ENCODE measurements at places on chromosomes 16 and 17. TPM values are rescaled to one million over a fixed set of nuclear protein-coding genes. Genes with fewer than 3 reads are reported as not detected.
A peak's percentile ranks its signal among the peaks of the same experiment; 100 is the strongest.

SPIRE2 gene
- 9.5 TPM for total RNA-seq

ENPP7 gene
- total RNA-seq = not detected

APOH gene
- 29.6 TPM for total RNA-seq

MT1G gene
- 23.7 TPM for total RNA-seq

TBC1D3K gene
- total RNA-seq = not detected

TBC1D3 gene
- not detected for total RNA-seq

CACNG5 gene
- not detected for total RNA-seq

FOXF1 gene
- total RNA-seq = 46.4 TPM

SCNN1G gene
- 14.8 TPM for total RNA-seq

GRCh38 chr17:26731005-26731921 lies 562.7 kb upstream of the WSB1 start:
- no peak overlapping the region for H3K4me3 ChIP-seq
- no peak for DNase-seq
- no peaks in the 10 kb centered on the region for H3K36me3 ChIP-seq

DNA sequence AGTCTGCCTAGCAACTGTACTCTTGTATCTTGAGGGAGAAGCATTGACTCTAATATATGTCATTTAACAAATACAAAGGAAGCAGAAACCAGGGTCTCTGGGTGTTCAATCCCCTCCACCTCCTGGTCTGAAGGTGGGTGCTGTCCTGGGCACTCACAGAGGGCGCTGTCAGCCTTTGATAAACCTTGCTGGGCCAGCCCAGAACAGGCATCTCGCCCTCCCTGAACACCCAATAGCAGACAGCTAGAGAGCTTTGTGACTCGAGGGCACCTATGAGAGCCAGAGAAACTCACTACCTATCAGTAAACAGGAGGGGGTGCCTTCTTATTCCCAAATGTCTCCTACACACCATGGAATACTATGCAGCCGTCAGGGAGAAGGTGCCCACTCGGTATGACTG lies 6.4 kb upstream of the PIPOX start:
- H3K27me3 ChIP-seq = peaks cover 7% of the 10 kb centered on the region
- no peaks in the 10 kb centered on the region for H3K4me1 ChIP-seq
- H3K4me3 ChIP-seq = no peak overlapping the region
- no peak overlapping the region for H3K27ac ChIP-seq

GRCh38 chr17:27878776-27879562 lies 14.2 kb downstream of the LYRM9 start:
- H3K4me1 ChIP-seq = no peaks in the 10 kb centered on the region
- no peak overlapping the region for H3K4me3 ChIP-seq
- no peak overlapping the region for H3K27ac ChIP-seq
- H3K27me3 ChIP-seq = no peaks in the 10 kb centered on the region
- DNase-seq = no peak
- H3K36me3 ChIP-seq = no peaks in the 10 kb centered on the region

DNA sequence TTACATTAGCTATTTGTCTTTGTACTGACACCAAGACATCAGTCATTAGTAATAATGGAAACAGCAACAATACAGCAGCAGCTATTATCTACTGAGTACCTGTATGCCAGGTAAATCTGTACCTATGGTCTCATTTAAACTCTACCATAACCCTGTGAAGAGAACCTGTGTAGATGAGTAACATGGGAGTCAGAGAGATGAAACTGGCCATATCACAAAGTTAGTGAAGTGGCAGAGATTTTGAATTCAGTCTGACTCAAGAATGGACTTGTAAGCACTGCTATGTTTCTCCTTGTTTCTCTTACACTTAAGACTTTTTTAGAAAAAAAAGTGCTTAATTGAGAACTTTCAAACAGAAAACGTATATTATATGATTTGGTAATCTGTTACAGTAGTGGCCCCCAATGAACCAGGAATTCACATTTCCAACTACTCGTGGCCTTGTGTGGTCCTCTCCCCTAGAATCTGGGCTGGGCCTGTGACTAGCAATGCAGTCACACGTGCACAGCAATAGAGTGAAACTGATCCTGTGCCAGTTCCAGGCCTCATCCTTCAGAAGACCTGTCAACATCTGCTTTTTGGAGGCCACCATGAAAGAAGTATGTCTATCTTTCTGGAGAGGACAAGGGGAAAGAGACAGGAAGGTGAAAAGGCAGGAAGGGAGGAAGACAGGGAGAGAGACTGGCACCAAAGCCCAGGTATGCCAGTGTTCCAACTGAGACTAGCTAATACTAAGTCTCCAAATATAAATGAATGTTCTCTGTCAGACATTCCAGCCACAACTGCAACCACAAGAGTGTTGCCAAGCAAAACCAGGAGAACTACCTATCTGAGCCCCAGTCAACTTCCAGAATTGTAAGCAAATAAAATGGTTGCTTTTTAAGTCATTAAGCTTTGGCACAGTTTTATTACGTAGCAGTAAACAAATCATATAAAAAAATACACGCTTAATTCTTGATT lies 12.0 kb downstream of the CRLF3 start:
- peaks cover 20% of the 10 kb centered on the region for H3K4me1 ChIP-seq
- no peak overlapping the region for H3K27ac ChIP-seq
- no peak overlapping the region for H3K4me3 ChIP-seq
- H3K27me3 ChIP-seq = no peaks in the 10 kb centered on the region
- DNase-seq = no peak

DNA sequence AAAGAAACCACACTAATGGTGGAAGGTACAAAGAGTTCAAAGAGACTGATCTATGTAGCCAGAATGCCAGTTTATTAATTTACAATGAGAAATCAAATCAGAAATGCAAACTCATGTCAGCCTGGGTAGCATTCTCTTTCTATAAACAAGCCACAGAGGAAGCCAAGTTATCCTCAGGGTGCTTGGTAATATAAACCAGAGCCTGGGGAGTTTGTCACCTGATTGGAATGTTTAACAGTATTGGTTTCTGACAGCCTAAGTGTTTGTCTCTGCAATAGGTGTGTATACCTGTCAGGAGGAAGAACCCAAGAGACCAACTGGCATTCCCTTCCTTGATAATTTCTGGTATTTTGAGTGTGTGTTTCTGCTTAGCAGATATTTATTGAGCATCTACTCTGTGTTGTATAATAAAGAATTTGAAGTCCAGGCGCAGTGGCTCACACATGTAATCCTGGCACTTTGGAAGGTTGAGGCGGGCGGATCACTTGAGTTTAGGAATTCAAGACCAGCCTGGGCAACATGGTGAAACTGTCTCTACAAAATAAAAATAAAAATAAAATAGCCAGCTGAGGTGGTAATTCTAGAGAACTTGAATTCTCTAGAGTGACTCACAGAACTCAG lies 3.1 kb upstream of the C17orf58 start:
- no peaks in the 10 kb centered on the region for H3K36me3 ChIP-seq
- no peaks in the 10 kb centered on the region for H3K27me3 ChIP-seq
- peaks cover 9% of the 10 kb centered on the region for H3K4me1 ChIP-seq
- DNase-seq = no peak

DNA sequence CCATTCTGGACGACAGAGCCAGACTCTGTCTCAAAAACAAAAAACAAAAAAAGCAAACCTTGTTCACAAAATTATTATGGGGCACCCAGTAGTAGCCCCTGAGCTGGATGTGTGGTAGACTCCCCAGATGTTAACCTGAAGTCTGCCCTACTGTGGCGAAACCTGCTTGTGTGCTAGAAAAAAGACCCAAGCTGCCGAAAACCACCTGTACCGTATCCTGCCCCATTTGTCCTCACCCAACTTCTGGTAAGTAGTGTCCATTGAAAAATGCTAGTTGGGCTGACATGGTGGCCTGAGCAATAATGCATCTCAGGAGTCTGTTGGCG lies 9.1 kb downstream of the RMI2 start:
- H3K4me3 ChIP-seq = no peak overlapping the region
- H3K27ac ChIP-seq = no peak overlapping the region
- no peaks in the 10 kb centered on the region for H3K36me3 ChIP-seq
- H3K27me3 ChIP-seq = no peaks in the 10 kb centered on the region

DNA sequence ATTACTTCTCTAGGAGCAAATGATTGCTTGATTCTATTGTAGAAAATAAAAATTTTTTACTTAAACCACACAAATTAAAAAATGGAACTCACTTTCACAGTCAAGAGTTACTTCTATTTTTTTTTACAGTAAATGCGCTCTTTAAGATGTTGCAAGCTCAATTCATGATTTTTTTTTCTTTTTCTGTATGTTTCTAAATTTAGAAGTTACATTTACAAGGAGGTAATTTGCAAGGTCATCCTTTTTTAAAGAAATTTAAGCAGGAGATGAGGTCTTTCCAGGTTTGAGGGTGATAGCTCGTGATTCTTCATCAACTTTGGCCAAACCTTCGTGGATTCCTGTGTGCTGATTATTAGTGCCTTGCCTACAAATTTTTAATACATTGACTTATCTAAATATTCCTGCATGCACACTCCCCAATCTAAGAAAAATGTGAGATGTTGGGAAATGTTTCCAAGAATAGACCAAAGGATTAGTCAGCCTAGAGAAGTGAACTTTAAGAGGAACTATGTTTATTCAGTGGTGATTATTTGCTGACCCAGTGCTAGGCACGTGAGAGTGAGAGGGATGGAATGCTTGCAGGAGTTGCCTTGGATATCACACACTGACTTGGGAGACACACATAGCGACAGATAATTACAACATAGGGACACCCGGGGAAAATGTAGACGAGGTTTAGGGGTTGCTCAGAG lies 429.8 kb downstream of the MAF start:
- H3K4me1 ChIP-seq = peaks cover 8% of the 10 kb centered on the region
- no peak overlapping the region for H3K27ac ChIP-seq
- no peak overlapping the region for H3K4me3 ChIP-seq
- no peaks in the 10 kb centered on the region for H3K27me3 ChIP-seq
- no peaks in the 10 kb centered on the region for H3K36me3 ChIP-seq
- DNase-seq = no peak

DNA sequence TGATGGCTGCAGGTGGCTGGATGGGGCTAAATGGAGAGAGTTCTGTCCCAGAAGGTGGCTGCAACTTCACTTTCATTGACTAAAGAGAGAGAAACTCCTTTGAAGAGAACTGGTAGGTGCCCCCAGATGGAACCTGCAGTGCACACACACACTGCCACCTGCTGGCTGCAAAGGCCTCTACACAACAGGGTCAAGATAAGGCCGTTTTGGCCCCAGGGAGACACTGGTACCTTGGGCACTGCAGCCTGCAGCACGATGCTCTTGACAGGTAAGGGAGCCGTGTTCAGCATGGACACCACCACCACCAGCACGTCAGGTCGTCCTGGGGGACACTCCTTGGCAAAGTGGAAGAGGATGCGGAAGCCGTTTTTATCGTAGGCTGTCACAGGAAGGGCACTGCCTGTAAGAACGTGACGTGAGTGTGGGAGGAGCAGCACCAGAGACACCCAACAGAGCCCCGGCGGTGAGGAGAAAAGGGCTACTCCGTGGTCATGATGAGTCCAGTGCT lies 22.7 kb downstream of the GGA3 start:
- no peak overlapping the region for H3K4me3 ChIP-seq
- H3K27ac ChIP-seq = no peak overlapping the region
- no peaks in the 10 kb centered on the region for H3K27me3 ChIP-seq
- DNase-seq = peak; percentile 75

DNA sequence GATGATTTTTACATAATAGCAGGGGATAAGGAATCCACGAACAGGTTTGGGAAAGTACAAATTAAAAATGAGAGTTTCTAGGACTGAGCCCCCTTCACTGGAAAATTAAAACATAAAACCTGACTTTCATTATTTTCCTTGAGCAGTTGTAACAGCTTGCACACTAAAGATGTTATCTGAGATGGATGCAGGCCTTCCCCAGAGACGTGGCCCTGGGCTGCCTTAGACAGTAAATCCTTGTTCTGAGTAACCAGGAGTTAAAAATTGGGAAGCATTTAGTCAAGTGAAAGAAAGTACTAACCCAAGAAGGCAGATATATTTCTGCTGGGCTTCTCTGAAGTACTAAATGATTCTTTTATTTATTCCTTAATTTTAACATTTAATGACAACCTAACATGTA lies 432.2 kb upstream of the KIF2B start:
- H3K27me3 ChIP-seq = no peaks in the 10 kb centered on the region
- DNase-seq = no peak
- H3K4me1 ChIP-seq = no peaks in the 10 kb centered on the region
- H3K4me3 ChIP-seq = no peak overlapping the region
- no peaks in the 10 kb centered on the region for H3K36me3 ChIP-seq
- no peak overlapping the region for H3K27ac ChIP-seq

GRCh38 chr16:82082543-82083244 lies 47.6 kb downstream of the HSD17B2 start:
- DNase-seq = no peak
- no peaks in the 10 kb centered on the region for H3K4me1 ChIP-seq
- H3K4me3 ChIP-seq = no peak overlapping the region
- H3K36me3 ChIP-seq = no peaks in the 10 kb centered on the region
- no peak overlapping the region for H3K27ac ChIP-seq
- H3K27me3 ChIP-seq = no peaks in the 10 kb centered on the region

DNA sequence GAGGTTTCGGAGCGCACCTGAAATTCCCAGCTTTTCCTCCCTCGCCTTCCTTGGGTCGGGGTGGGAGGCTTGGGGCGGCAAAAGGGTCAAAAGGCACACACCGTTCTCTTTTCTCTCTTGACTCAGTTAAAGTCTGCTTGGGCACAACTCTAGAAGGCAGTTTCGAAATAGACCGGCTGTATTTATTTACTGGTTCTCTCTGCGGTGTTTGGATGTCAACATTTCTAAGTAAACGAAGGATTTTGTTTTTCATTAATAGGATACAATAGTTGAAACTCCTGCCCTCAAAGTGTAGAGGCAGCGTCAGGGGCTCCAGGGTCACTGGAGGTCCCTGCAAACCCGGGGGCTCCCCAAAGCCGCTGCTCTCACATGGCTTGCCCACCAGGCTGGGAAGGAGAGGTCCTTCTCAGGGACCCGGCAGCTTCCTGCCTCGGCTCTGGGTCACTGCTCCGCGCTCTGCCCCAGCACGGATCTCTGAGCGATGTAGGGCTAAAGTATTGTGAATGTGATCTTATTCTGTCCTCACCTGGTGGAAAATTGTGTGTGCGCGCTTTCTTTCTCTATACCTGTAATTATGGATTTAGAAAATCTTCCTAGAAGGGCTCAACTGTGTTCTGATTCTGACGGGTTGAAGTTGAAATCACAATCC lies 952 bp downstream of the BMERB1 start:
- peaks cover 10% of the 10 kb centered on the region for H3K4me1 ChIP-seq
- DNase-seq = no peak
- H3K27ac ChIP-seq = peak overlapping the region; percentile 58
- H3K36me3 ChIP-seq = no peaks in the 10 kb centered on the region

DNA sequence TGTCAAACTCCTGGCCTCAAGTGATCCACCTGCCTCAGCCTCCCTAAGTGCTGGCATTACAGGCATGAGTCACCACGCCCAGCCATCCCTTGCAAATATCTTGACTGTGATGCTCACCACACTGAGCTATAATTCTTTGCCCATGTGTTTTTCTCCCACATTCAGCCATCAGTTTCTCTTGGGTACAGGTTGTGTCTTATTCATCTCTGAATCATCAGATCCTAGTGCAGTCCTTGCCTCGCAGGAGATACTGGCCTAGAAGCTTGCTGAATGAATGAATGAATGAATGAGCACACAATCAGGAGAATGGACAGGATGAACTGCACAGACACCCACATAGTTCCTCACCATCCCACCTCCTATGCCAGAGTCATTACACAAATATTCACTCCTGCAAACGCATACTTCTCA lies 24.4 kb upstream of the ETV4 start:
- no peaks in the 10 kb centered on the region for H3K36me3 ChIP-seq
- no peak overlapping the region for H3K27ac ChIP-seq
- H3K4me3 ChIP-seq = no peak overlapping the region
- DNase-seq = no peak
- no peaks in the 10 kb centered on the region for H3K27me3 ChIP-seq

GRCh38 chr16:249431-249830 lies 14.8 kb downstream of the FAM234A start:
- H3K4me1 ChIP-seq = no peaks in the 10 kb centered on the region
- no peaks in the 10 kb centered on the region for H3K27me3 ChIP-seq
- no peak overlapping the region for H3K27ac ChIP-seq
- H3K36me3 ChIP-seq = peaks cover 19% of the 10 kb centered on the region
- H3K4me3 ChIP-seq = no peak overlapping the region
